ENCODE measurements at places on chromosomes 1 and 21.

DNA sequence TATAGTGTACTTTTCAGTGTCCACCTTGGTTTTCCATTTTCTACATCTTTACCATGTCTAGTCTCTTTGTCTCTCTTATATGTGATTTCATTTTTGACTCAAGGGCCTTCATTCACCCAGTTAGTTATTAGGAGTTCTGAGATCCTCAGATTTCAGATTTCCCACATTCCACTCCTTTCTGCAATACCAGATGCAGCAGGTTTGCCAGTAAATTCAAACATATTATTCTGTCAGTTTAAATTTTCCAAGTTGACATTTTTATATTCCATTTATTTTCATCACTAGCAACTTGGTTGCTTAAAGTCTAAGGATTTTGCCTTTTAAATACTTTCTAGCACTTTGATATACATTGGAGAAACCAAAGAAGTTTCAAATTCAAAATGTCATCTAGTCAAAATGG, 42.4 kb downstream of the ABL2 start:
- no peak for DNase-seq

DNA sequence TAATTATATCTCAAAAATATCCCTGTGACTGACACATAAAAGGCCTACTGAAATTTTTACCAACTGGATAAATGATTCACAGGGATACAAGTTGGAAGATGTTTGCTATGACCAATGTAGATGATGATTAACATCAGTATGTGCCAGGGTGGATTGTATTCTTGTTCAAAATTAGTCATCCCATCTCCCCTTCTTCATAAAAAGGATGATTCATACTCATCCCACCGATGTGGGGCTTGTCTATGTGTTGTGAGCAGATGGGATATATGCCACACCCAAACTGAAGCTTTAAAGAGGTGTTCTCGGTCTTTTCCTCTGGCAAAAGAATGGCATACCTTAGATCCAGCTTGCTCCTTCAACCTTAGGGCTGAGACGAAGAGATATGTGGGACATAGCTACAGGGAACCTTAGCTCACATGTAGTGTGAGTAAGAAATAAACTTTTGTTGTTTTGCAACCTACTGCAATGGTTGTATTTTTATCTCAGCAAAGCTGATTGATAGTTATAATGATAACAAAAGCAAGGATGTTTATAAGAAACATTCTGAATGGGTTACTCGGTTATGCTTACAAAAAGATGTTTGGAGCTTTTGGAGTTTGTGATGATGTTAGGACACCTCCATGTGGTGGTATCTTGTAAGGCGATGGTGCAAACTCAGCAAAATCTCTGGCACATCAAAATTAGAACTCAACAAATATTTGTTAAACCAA, 29.4 kb downstream of the SPATA17 start:
- DNase-seq = no peak

GRCh38 chr1:119276558-119276957, 92.0 kb upstream of the HAO2 start:
- no peak for DNase-seq

DNA sequence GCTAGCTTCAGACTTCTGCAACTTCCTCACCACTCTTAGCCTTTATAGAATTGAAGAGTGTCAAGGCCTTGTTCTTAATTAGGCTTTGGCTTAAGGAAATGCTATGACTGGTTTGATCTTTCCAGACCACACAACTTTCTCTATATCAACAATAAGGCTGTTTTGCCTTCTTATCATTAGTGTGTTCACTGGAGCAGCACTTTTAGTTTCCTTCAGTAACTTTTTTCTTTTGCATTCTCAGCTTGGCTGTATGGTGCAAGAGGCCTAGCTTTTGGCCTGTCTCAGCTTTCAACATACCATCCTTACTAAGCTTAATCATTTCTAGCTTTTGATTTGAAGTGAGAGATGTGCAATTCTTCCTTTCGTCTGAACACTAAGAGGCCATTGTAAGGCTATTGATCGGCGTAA, 8.6 kb downstream of the PRKACB start:
- no peak for DNase-seq

All from D721Med (cell line).